ENCODE measurements at places on chromosomes 12 and 14.
A peak's percentile ranks its signal among the peaks of the same experiment; 100 is the strongest.

GRCh38 chr14:65888677-65889076 is 476.1 kb downstream of the FUT8 start:
- no peak for DNase-seq

GRCh38 chr12:70243510-70244371 is 508 bp downstream of the CNOT2 start:
- peak; percentile 79 for DNase-seq

DNA sequence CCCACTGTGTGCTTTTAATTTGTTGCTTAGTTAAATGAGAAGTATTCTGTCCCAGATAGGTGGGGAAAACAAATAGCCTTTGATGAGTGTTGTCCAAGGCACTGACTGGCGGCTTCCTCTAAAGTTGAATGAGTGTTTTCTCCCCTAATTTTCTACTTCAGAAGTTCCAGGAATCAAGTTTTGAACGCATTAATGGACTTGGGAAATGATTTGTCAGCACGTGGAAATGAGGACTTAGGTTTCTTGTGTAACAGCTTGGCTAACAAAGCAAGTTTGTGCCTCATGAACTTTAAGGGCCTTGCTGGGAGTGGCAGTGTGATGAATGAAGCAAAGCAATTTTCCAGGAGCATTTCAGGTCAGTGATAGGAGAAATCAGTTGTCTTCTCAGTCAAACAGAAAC is 56.9 kb downstream of the LIN52 start:
- DNase-seq: no peak

DNA sequence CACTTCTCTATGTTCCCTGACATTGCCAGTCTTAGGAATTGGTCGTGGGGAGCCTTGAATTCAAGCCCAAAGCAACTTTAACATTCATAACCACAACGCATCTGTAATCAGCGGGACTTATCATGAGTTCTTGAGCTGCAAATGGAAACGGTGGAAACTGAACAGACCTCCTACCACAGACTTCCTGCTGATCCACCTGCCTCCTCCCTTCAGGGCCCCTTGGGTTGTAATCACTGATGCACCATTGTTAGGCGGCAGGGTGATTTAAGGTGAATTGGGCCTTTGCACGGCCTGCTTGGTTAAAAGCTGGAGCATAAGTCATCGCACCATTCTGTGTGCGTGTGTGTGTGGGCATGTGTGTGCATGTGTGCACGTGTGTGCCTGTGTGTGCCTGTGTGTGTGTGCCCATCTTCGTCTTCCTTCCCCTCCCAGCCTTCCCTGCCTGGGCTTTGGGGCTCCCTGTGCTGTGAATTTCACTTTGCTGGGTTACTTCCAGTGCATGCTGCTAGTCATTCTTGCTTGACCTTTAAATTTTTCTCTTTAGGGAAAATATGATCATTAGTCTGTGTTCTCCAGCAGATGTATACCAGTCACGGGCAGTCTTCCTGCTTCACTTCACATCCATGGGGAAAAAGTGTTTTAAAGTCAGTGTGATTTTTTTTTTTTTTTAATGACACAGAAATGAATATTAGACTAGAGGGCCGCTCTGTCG is 29.1 kb downstream of the CHST11 start:
- DNase-seq: no peak

DNA sequence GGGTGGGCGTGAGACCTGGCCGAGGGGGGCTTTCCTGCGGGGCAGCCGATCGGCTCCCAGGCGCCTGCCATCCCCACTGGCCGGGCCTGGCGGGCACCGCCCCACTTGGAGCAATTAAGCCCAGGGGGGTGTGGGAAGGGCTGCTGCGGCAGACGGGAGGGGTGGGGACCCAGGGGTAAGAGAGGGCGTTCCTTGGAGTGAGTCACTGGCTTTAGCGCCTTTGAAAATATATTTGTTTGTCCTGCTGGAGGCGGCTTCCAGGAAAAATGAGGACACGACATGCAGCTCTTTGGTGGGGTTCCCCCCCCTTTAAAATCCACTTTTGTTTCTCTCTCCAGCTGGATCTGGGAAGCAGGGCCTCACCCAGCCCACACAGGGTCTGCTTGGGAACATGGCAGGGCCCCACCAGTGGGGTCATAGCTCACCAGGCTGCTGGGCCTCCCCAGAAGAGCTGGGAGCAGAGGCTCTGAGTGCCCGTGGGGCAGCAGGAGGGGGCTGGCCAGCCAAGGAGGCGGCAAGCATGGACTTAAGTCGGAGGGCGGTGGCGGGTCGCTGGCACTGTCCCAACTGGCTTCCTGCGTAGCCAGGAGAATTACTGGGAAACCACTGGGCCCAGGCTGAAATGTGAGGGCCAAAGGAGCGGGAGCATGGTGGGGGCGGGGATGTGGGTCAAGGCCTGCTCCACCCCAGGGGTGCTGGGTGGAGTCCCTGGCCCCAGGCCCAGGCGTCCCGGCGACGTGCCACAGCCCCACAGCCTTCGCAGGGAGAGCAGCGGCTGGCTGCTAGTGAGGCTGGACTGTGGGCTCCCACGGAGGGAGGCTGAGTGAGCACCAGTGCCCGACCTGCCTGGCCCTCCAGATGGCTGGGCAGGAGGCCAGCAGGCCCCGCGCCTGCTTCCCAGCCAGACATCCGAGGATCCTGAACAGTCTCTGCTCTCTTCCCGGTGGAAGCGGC is 128.0 kb downstream of the RFLNA start:
- no peak for DNase-seq

DNA sequence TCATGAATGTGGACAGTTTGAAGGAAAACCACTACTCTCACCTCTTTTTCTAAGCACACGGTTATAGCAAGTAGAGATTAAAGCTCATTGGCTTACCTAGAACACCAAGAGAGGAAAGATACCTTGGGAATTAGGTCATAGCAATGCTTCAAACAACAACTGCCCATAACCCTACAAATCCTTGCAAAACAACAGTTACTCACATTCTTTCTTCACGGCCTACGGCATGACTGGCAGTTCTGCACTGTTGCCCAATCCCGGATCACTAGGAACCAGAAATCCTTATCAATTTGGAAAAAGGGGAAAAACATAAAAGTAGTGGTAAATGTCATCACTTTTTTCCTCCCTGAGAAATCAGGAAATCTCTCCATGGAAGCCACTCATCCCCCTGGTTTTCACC is 9.6 kb upstream of the ISM2 start:
- DNase-seq: no peak

DNA sequence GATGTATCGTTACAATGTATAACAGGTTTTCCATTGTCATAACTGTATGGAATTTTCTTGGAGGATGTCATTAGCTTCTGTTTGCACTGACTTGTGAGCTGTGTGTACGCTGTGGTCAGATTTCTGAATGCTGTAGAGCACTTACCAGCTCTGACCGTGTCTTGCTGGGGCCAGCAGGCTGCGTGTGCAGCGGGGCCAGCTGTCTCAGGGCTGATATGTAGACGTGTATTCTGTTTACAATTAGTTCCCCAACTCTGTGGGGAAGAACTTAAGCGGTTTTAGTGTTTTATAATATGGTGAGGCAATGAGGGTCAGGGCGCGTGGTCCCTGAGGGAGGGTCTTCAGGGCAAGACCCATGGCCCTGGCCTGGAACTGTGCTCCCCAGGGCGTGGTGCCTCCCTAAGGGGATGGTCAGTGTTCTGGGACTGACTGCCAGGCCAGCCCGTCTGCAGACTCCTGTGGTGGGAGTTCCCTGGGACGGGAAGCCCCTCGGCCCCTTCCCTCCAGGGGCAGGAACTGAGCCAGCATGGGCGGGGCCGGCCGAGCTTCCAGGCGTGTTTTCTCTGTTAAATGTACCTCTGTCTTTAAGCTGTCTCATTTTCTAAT is 18.7 kb downstream of the XRCC3 start:
- no peak for DNase-seq

- no peak for DNase-seq
Measured at GRCh38 chr12:27060740-27061139, 21.6 kb downstream of the C12orf71 start.

GRCh38 chr12:130949806-130950205 is 3.9 kb upstream of the ADGRD1 start:
- no peak for DNase-seq

DNA sequence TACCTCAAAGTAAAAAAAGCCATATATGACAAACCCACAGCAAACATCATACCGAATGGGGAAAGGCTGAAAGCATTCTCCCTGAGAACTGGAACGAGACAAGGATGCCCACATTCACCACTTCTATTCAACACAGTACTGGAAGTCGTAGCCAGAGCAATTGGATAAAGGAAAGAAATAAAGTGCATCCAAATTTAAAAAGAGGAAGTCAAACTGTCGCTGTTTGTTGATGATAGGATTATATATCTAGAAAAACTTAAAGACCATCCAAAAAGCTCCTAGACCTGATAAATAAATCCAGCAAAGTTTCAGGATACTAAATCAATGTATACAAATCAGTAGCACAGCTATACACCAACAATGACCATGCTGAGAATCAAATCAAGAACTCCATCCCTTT is 5.2 kb downstream of the NDUFA12 start:
- no peak for DNase-seq

DNA sequence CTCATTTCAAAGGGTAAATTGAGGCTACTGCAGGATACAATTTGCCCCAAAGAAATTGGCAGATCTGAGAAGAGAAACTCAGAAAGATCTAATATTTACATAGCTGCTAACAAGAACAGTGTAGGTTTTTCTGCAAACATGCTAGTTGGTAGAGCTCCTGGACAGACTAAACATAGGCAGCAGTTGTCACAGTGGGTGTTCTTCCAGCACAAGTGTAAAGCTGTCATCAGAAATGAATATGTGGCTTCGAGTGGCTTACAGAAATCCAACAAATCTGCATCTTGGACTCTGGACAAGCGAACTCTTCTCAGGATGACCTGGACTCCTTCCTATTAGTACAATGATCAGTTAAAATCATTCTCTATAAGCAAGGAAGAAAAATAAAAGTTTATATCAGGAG is 5.9 kb downstream of the CBX5 start:
- DNase-seq: no peak

- DNase-seq: no peak
Measured at GRCh38 chr14:52844262-52845060, 53.1 kb upstream of the GNPNAT1 start.

DNA sequence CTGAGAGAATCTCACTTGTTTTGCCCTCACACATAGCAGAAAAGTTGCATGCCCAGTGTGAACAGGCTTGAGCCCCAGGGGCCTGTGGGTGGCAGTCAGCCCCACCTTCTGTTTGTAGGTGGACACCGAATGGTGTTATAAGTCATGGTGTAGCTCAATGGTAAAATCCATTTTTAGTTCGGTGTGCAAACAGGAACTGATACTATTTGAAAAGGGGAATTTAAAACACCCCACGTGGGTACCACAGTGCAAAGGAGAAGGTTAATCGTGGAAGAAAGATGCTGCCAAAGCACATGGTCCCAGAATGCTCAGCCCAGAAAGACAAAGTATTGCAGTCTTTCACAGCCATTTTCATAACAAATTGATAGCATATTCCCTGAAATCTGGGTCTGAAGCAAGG is 71.8 kb upstream of the GZMB start:
- peak; percentile 69 for DNase-seq

GRCh38 chr12:94676031-94676641 is 25.8 kb upstream of the TMCC3 start:
- DNase-seq: peak; percentile 60

- DNase-seq: no peak
Measured at GRCh38 chr14:20676072-20676471, 8.3 kb upstream of the RNASE4 start.

DNA sequence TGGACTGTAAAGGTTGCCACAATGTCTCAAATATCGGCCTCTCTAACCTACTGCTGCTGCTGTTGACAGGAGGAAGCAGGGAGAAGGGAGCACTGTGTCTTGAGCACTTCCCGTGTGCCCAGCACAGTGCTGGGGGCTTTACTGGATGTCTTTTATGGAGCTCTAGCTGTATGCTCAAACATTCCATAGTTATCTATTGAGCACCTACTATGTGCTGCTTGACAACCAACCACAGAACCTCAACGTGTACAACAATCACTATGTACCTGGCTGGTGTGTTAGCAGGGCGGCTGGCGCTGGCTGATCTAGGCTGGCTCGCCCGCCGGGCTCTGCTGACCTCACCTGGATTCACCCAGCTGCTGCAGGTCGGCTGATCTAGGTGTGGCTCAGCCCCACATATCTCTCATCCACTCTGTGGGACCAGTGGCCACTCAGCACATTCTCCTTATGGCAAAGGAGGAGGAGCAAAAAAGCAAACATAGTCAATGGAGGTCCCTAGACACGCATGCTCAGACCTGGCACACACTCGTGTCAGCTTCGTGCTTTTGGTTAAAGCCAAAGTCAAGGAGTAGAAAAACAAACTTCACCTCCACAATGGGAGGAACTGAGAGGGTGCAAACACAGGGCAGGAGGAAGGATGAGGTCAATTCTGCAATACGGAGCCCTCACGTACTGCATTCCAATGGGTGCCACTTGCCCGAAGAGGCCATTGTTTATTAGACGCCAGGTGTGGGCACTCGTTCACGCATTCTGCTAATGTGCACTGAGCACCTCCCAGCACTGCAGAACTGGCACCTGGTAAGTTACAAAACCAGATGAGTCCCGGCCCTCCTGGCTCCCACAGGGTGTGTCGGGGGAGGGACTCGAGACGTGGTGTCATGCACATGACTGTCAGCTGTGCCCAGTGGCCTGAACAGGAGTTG is 147.2 kb downstream of the SCARB1 start:
- no peak for DNase-seq

DNA sequence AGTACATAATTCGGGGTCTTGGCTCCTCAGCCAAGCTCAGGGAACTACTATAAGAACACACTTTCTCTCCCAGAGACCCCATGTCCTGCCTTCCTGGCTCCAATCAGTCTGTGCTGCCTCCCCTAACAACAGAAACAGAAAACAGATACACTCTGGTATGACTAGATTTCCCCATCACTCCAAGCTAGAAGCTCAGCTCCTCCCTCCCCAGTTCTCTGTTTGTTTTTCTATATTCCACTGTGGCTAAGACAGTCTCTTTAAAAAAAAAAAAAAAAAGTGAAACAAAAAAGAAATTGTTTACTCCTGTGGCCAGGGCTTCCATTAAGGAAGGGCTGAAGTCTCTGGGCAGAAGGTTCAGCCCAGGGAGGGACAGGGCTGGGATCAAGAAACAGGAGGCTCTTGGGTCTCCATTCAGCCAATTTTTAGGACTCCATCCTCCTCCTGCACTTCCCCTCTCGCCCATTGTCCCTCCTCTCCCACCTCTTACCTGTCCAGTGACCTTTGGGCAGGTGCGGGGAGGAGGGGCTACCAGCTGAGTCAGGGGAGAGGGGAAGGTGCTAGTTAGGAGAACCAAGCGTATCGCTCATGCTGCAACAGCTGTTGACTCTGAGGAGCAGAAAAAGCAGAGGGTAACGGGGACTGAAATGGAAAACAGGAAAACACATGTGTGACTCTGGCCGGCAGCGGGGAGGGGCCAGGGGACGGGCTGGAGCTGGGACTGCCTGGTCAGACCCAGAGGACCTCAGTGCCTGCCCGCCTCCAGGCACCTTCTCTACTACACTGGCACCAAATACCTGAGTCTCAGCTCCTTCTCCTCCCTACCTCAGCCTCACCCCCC is 4.1 kb upstream of the SLC7A7 start:
- DNase-seq: no peak

DNA sequence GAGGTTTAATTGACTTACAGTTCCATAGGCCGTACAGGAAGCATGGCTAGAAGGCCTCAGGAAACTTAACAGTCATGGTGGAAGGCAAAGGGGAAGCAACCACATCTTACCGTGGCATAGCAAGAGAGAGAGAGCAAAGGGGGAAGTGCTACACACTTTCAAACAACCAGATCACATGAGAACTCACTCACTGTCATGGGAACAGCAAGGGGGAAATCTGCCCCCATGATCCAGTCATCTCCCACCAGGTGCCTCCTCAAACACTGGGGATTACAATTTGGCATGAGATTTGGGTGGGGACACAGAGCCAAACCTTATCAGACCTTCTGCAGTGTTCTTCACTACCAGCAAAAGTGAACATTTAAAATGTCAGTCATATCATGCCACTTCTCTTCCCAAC is 58.9 kb downstream of the USP15 start:
- no peak for DNase-seq

Data from germinal center (tissue), 1 donor.